ENCODE measurements at places on chromosomes 2 and 18.

DNA sequence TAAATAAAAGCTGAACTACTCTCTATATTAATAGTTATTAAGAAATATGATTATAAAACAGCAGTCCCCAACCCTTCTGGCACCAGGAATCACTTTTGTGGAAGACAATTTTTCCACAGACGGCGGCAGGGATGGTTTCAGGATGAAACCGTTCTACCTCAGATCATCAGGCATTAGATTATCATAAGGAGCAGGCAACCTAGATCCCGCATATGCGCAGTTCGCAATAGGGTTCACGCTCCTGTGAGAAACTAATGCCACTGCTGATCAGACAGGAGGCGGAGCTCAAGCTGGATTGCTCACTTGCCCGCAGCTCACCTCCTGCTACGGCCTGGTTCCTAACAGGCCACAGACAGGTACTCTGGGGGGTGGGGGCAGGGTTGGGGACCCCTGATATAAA is 19.3 kb upstream of the DSG2 start:
- DNase-seq: no peak

DNA sequence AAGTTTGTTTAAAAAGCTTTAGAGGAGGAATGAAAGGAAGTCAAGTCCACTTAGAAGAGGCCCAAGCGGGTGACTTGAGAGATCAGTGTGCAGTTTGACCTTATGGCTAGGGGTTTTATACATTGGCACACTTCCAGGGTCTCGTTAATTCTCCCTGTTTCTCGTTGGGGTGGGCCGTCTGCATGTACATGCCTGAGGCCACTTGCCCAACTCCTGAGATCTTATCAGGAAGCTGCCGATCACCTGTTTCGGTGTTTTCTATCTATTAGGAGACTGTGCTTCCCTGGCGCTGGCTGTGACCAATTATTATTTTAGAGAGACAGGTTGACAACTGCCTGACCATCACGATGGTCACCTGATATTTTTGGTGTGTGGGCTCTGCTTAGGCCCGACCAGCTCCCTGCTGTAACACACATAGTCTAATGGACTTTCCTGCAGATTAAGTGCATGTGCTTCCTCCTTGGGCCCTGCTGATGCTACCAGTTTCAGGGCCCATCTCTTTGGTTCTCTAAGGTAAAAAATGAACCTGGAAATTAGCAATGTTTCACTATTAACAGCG is 31.0 kb upstream of the MSH6 start:
- no peak for DNase-seq

DNA sequence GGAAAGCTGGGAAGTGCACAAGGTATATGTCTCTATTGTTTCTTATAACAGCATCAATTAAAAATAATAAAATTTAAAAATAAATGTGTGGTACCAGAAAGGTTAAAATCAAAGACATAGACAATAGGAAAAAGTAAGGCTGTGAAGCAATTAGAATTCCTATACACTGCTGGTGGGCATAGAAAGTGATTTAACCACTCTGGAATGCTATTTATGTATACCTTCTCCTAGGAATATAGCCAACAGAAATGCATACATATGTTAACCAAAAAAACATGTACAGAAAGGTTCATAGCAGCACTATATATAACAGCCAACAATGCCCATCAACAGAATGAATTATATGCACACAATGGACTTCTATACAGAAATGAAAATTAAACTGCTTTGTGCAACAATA is 43.0 kb downstream of the WDSUB1 start:
- DNase-seq: no peak

GRCh38 chr2:37232131-37232933 is 874 bp downstream of the NDUFAF7 start:
- no peak for DNase-seq

GRCh38 chr2:66434679-66435548 is at the start of gene MEIS1:
Gene MEIS1 (plus strand): TSS chr2:66435125. CDS start chr2:66435857, 732 bp downstream.
- no peak for DNase-seq

GRCh38 chr2:224932522-224932921 is 109.7 kb downstream of the DOCK10 start:
- no peak for DNase-seq

DNA sequence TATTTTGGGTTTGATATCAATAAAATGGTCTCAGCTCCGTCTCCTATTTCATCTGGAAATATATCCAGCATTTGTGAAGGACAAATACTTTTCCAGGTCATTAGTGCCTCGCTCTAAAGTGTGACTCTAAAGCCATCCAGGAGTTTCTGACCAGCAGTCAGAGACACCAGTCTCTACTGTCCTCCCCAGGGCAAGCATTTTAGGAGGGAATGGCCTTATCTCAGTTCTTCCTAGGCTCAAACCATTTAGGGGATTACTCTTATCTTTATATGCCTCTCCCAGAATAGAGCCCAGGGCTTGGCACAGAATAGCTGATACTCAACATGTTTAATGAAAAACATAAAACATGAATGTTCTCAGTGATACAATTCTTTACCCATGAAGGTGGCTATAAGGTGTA is 187.6 kb downstream of the NAPG start:
- DNase-seq: no peak

DNA sequence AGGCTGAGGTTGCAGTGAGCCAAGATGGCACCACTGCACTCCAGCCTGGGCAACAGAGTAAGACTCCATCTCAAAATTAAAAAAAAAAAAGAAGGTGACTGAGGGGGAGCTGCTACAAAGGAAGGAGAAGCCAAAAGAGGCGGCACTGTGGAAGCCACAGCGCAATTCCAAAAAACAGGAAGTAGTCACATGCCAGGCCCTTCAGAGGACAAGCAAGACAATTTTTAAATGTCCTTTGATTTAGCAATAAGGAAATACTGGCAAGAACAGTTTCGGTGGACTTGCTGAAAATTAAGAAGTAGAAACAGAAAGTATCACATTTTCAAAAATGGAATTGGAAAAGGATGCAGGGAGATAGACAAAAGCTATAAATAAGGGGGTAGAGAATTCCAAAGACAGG is 122.8 kb downstream of the OSBPL1A start:
- DNase-seq: no peak

GRCh38 chr2:51994123-51994763 is 962.3 kb upstream of the NRXN1 start:
- no peak for DNase-seq

DNA sequence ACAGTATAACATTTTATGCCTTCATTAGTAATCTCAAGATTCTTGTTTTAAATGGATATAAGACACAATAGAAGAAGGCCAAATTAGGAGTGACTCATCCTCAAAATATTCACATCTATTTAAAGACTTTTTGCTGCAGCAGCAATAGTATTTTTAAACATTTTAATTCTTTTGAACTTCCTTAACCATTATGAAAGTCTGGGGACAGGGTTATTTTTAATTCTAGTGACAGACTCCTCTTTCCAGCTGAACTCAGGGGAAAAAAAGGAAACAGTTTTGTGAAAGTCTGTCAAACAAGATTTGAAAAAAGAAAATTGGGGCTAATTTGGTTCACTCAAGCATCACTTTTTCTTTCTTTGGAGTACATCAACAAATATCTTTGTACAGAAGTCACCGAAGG is 541.8 kb downstream of the NUP35 start:
- no peak for DNase-seq

DNA sequence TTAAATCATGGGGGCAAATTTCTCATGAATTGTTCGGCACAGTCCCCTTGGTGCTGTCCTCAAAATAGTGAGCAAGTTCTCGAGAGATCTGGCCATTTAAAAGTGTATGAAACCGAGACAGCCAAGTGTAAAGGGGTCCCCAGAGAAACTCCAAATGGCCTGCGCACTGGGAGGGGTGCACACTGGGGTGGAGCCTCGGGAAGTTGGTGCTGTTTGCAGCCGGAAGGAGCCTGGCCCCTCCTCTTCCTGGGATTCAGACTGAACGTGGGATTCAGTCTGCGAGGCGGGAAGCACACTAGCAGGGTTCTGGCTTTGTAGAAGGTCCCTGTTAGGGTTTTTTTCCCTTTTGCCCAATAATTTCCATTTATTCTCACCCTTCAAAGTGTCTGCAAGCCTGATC is 48.8 kb downstream of the RABL2A start:
- DNase-seq: no peak

GRCh38 chr18:79521416-79522205 is 125.9 kb downstream of the NFATC1 start:
- no peak for DNase-seq

DNA sequence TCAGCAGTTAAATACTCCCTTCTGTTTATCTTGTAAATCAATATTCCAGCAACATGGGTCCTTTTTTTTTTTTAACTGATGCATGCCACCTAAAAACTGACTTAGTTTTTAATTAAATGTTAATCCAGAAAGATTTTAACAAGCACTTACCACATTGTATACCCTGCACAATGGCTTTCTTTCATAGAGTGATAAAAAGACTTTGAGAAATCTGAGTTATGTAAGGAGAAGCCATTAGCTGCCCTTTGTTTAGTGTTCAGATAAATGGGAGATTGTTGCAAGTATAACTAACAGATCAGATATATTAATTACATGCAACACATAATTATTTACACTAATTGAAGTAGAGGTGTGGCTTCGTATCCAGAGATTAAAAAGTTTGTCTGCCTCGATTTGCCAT is 22.7 kb upstream of the NFATC1 start:
- DNase-seq: no peak

- DNase-seq: no peak
These were observed 84.9 kb upstream of the EPB41L3 start for GRCh38 chr18:5628512-5629255.

GRCh38 chr2:150441226-150441625 is 46.2 kb downstream of the RND3 start:
- no peak for DNase-seq

- DNase-seq: no peak
These were observed 134.8 kb upstream of the AGAP1 start for GRCh38 chr2:235358981-235359471.

DNA sequence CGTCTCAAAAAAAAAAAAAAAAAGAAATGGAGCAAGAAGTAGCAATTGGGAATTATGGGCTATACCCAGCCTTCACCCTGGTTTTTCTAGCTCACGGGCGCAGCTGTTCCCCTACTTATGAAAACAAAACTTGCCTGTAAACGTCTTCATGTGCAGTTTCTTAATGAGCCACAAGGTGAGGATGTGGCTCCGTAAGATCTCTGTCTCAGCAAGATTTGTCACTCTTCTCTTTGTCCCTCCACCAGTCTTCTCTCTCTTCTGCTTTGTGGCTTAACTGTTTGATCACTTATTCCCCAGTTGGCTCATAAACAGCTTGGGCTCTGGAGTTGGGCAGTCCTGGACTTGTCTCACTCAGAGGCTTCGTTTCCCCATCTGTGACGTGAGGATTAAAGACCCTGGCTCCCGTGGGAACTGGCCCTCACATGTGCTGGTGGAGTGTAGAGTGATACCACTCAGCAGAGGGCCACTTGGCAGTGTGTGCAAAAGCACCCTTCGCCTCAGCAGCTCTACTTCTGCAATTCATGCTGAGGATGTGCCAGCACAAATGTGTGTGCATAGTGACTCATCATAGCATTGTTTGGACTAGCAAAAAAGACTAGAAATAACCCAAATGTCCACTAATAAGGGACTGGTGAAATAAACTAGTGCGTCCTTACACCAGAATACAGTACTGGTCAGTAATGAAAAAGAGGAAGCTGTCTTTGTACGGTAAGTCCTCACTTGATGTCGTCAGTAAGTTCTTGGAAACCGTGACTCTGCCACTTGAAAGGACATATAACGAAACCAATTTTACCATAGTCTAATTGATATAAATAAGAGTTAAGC is 8.7 kb downstream of the CEP68 start:
- peak; percentile 23 for DNase-seq

DNA sequence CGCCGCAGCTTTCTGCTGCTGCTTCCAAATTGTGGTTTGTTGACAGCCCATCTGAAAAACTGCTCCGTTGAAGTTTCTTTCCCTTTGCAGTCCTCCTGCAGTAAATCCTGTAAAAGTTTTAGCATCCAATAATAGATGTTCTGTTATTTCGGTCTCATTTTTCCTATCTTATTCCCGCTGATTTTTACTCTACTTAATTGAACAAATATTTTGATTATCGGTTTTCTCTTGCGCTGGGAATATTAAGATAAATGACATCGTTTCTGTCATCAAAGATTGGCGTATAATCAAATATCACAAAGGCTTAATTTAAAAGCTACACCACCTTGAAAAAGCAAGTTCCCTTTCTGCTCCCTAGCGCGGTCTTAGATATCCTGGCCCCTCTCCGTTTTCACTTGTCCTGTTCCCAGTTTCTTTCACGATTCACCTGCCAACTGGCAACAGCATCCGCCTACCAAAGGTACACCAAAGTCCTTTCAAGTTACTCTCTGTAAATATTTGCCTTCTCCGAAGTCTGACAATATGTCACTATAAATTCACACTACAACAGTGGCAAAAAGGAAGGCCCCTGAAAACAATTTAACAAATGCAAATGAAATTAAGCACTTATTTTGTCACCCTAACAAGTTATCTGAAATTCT is 1.0 kb upstream of the STRN start:
- no peak for DNase-seq

- DNase-seq: peak; percentile 51
These were observed 1.0 kb upstream of the PEX13 start for GRCh38 chr2:61016392-61017002.

DNA sequence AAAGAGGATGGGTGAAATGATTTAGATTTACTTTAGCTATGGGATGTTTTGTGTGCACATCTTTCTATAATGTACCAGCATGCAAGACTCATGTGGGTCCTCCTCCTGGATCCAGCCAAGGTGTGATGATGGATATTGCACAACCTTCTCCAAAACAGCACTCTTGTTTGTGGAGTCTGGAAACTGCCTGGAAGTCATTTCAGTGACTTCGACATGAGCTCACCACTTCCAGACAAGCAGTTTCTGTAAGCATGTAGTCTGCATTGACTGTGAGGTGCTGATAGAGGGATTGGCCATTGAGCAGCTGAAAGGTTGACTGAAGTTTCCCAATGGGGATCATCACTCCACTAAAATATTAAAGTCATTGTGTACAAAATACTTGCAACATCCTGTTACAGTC is 154.0 kb downstream of the TRIB2 start:
- no peak for DNase-seq

GRCh38 chr2:8122520-8122919 is 559.3 kb upstream of the ID2 start:
- DNase-seq: no peak

DNA sequence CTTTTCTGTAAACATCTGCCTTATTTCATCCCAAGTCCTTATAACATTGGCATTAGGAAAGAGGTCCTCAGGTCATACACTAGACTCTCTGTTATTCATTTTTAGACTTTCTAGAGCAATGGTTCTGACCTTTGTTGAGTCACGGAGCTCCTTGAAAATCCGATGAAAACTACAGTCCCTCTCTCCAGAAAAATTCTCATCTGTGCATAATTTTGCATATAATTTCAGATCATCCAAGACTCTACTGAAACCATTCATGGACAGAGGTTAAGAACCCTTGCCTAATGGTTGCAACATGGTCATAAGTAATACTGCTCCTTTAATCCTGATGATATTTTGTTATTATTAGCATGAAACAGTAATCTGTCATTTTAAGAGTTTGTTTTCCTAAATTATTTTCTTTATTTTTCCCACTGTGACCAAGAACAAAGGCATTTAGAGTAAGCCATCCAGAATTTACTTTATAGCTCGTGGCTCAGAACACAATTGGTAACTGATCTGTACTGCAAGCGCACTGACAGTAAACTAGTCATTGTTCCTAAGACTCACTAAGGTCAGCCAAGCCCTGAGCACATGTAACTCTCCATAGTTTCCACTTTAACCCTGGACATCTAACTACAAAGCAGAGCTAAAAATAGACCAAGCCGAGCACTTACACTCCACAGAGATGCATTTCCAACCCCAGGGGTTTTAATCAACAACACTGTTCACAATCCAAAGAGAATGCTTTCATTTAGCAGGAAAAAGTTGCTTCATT is 8.4 kb downstream of the MYOM1 start:
- no peak for DNase-seq
